COR-L47 (cell line): ENCODE measurements at places on chromosomes 12 and 14.
A peak's percentile ranks its signal among the peaks of the same experiment; 100 is the strongest.

GRCh38 chr14:104784218-104784568, 11.4 kb downstream of the AKT1 start:
- peak; percentile 56 for DNase-seq

GRCh38 chr12:69351462-69352236, 3.5 kb downstream of the LYZ start:
- no peak for DNase-seq

DNA sequence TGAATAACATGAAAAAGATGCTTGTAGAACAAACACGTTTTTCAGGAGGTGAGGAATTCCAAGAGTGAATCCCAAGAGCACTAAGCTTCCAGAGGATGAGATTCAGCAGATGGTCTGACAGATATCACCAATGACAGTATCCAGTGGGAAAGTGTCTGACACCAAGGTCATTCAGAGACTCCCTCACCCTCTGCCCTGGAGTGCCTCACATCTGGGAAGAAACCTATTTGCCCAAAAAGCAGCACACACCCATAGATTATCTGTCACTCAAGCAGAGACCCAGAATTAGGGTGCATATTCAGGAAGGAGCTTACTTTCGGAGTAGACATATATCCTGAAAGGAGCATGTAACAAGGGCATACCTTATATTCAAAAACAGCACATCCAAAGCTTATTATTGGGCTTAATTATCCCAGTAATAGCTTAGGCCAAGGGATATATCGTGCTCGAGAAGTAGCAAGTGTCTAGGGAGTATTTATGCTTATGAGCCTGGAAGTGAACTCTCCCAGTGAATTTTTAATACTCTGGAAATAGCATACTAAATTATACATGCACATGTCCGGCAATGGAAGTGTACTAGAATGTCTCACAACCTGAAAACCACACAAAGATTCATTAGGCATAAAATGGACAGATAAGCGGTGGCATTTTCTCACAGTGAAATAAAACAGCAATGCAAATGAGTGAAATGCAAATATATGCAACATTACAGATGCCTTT, 998.1 kb upstream of the TMEM132C start:
- no peak for DNase-seq

GRCh38 chr12:12540261-12541013, 22.2 kb downstream of the DUSP16 start:
- no peak for DNase-seq

GRCh38 chr14:63032076-63032475, 13.2 kb downstream of the KCNH5 start:
- no peak for DNase-seq

- no peak for DNase-seq
These were observed 220.3 kb downstream of the KTN1 start for GRCh38 chr14:55800156-55800785.

- no peak for DNase-seq
These were observed 193.5 kb upstream of the CNOT2 start for GRCh38 chr12:70049596-70050360.

DNA sequence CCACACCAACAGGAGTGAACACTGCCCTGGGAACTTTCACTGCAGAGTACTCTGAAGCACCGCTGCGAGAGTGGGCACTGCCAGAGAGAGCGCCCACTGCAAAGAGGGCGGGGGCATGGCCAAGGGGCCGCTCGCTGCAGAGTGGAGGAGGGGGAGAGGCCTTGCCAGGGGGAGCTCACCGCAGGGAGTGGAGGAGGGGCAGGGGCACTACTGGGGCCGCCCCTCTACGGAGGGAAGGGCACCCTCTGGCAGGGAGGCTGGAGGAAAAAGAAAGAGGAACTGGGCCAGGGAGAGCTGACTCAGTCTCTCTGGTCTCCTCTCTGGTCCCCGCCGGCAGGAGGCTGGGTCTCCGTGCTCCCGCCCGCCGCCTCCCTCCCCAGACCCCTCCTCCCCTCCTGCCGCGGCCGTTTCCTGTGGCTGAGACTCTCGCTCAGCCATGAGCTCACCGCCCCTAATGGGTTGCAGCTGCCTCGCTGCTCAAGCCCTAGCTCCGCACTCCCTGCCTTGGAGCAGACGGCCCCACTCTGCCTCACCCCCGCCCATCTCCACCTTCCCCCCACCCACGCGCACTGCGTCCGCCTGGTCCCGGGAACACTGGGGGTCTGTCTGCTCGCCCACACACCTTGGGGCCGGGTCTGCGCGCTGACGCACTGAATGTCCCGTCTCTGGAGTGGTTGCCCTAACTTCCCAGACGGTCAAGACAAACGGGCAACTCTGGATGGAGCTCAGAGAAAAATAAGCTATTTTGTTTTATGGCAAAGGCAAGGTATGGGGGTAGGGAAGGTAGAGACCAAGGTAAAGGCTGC, 1.3 kb downstream of the ARHGEF40 start:
- DNase-seq = peak; percentile 87

GRCh38 chr12:130948751-130949150, 5.0 kb upstream of the ADGRD1 start:
- no peak for DNase-seq
